ENCODE measurements at places on chromosomes 7 and 10.

DNA sequence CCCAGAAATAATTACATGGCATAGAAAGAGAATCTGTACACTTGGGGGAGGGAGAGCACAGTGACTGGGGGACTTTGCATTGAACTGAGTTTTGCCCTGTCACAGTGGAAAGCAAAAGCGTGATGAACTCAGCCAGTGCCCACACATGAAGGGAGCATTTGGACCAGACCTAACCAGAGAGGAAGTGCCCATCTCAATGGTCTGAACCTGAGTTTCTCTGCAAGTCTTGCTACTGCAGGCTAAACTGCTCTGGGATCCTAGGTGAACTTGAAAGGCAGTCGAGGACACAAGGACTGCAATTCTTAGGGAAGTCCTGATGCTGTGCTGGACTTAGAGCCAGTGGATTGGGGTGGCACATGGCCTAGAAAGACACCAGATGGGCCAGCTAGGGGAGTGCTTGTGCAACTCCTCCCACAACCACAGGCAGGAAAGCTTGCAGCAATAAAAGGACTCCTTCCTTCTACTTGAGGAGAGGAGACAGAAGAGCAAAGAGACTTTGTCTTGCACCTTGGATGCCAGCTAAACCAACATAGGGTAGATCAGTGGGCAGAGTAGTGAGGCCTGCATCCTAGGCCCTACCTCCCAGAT lies 259.0 kb downstream of the GRM8 start:
- no peak for DNase-seq

DNA sequence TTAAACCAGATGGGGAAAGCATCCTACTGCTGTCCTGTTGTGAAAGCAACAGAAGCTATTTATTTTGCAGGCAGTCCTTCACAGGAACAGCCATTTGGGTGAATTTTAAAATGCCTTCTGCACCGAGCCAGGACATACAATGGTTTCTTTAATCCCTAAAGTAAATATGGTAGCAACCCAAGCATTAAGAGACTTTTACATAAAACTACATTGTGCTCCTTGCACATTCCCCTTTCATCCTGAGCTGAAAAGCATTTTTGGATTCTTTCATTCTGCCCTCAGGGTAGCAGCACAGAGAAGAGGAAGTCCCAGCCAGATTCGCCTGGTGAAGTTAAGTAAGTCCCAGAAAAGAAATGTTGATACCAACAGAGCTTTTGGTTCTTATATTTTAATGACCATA lies 84.0 kb upstream of the FAM3C start:
- no peak for DNase-seq

DNA sequence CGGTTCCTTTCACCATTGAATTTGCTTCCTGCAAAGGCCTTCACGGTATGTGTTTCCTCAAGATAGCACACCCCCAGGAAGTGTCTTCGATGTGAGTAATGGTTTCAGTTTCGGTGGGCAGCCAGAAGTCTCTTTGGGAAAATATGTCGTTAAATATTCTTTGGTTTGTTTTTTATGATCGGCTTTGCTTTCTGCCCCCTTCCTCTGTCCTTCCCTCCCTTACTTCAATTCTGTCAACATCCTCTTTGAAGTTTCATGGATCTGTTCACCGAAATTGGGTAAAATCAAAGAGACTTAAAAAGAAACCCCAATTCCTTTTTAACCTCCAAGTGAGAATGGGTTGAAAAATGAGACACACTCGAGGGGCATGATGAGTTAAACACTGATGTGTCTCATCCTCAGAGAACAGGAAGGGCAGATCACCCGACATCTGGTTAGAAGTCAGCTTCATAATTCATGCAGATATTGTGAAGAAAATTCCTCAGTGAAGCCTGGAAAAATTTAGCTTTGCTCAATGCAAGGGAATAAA lies 170.8 kb upstream of the HABP2 start:
- DNase-seq, result no peak

DNA sequence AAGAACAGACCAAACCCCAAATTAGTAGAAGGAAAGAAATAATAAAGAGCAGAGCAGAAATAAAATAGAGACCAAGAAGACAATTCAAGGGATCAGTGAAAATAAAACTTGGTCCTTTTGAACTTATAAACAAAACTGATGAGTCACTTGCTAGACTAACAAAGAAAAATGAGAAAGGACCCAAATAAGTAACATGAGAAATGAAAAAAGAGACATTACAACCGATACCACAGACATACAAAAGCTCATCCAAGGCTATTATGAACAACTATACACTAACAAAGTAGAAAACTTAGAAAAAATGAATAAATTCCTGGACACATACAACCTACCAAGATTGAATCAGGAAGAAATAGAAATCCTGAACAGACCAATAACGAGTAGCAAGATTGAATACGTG lies 414.5 kb downstream of the HTR7 start:
- DNase-seq, result no peak

DNA sequence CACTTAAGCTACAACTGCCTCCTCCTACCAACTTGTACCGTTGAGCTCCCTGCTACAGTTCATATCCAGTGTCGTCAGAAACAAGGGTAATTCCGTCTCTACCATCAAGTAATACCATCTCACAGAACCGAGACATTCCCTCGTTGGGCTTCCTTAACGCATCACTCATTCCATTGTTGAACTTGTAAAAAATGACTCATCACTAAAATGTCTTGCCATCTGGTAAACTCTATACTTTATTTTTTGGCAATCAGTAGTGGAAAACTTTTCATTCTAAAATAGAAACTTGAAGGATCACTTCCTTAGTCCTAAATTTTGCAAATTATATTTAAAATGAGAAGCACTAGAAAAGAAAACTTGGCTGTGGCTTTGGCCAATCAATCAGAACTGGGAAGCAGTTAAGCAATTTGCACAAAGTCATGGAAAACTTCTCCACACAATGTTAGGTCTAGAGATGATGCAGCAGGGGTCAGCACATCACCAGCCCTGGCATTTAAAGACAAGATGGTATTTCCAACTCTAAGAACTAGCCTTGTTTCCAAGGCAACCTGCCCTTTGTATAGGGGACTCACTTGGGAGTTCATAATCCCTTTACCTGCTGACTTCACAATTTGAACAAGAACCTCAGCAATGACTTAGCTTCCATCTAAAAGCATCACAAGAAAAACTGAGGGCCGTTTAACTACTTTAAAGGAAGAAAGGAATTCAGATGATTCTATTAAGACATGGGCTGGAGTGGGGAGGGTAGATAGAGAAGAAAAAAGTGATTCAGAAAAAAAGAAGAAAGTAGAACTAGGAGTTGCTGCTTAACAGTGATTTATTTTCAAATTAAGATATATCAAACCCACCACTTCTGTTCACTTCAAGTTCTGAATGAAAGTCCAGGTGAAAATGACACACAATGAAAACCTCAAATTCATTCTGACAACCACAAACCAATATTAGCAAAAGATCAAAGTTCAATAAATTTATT lies 288.1 kb downstream of the PARD3 start:
- peak; percentile 88 for DNase-seq

- DNase-seq, result no peak
Measured at GRCh38 chr7:90621125-90621746, 25.1 kb downstream of the CDK14 start.

All from ACHN (cell line).